ENCODE measurements at places on chromosomes 1 and 21. TPM values are rescaled to one million over a fixed set of nuclear protein-coding genes. Genes with fewer than 3 reads are reported as not detected.
A peak's percentile ranks its signal among the peaks of the same experiment; 100 is the strongest.

GRCh38 chr21:34017039-34017961 is 56.1 kb upstream of the MRPS6 start:
- H3K27me3 ChIP-seq = no peaks in the 10 kb centered on the region
- no peak overlapping the region for H3K4me3 ChIP-seq
- DNase-seq = no peak
- no peaks in the 10 kb centered on the region for H3K36me3 ChIP-seq
- peaks cover 11% of the 10 kb centered on the region for H3K4me1 ChIP-seq

DNA sequence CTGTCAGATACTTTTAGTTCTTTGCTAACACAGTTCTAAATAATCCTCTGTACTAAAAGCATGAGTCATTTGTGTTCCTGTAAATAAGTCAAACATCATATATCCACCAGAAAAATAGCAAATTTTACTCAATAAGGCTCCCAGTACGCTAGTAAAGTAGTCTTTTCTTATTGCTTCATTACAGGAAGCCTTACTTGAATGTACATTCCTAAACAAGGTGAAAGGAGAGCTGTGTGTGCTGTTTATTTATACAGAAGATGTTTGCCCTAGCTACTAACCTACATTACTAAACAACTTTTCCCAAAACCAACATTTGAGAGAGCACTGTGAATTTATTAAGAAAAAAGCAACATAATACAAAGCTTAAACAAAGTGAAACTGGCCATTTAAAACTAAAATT is 52.0 kb downstream of the ZNHIT6 start:
- DNase-seq = no peak
- H3K27me3 ChIP-seq = no peaks in the 10 kb centered on the region
- no peak overlapping the region for H3K4me3 ChIP-seq

GRCh38 chr1:150555198-150555970 is 6.2 kb downstream of the ADAMTSL4 start:
- H3K27ac ChIP-seq = no peak overlapping the region
- no peaks in the 10 kb centered on the region for H3K36me3 ChIP-seq
- no peak overlapping the region for H3K4me3 ChIP-seq
- peaks cover 18% of the 10 kb centered on the region for H3K4me1 ChIP-seq
- peaks cover 8% of the 10 kb centered on the region for H3K27me3 ChIP-seq

DNA sequence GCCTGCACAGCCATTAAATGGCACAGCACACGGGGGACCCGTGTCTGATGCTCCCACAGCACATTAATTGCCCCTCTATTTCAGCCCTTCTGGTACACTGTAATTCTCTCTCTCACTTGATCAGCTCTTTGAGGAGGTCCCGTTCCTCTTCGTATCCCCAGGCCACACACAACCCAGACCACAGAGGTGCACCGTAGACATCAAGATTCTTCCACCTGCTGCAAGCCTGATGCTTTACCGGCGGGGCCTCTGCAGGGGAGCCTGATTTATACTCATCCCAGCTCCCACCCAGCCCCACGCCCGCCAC is 759 bp downstream of the SMYD3 start:
- peaks cover 12% of the 10 kb centered on the region for H3K27me3 ChIP-seq
- DNase-seq = no peak
- H3K4me3 ChIP-seq = peak overlapping the region; percentile 84
- peaks cover 4% of the 10 kb centered on the region for H3K36me3 ChIP-seq

DNA sequence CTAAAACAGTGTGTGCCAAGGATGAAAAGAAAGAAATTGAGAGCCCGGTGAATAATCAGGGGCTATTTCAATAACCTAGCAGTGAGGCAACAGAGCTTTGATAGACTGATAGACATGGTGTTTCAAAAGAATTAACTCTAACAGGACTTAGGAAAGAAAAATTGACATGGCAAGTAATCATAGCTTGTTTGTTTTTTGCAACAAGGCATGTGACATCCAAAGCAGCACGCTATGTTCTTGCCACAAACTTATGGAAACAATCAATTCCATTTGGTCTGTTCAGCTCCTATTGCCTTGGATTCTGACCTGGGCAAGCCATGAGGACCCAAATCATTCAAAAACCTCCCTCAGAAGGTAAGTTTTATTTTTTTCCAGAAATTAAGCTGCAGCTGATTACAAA is 608.5 kb downstream of the SMYD3 start:
- no peak for DNase-seq
- no peaks in the 10 kb centered on the region for H3K27me3 ChIP-seq
- H3K4me1 ChIP-seq = no peaks in the 10 kb centered on the region
- H3K27ac ChIP-seq = no peak overlapping the region
- no peak overlapping the region for H3K4me3 ChIP-seq

GRCh38 chr1:94254073-94254810 is 16.9 kb upstream of the ARHGAP29 start:
- peaks cover 35% of the 10 kb centered on the region for H3K4me1 ChIP-seq
- no peak for DNase-seq
- H3K27ac ChIP-seq = no peak overlapping the region
- H3K36me3 ChIP-seq = no peaks in the 10 kb centered on the region

DNA sequence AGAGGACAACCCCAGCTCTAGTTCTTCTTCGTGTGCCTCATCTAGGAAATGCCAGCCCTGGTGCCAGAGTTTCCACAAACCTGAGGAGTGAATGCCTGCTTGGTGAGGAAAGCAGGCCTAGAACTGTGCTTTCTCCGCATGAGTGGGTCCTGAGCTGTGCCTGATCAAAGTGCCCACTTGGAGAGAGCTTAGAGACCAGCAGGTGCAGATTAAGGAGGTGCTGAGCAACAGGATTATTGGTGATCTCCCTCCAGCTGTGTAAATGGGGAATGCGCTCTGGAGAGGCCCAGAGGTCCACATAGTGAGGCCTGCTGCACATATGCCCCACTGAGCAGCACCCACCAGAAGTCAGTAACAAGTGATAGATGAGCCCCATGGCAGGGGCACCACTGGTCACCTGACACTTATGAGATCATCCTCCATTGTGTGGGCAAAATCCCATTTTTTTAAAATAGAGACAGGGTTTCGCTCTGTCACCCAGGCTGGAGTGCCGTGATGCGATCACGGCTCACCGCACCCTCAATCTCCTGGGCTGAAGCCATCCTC is 127.2 kb upstream of the ZC3H12A start:
- no peak overlapping the region for H3K4me3 ChIP-seq
- no peaks in the 10 kb centered on the region for H3K36me3 ChIP-seq

GRCh38 chr1:2629627-2630497 is 3.0 kb downstream of the MMEL1 start:
- peak overlapping the region; percentile 20 for H3K27ac ChIP-seq
- no peaks in the 10 kb centered on the region for H3K36me3 ChIP-seq
- peaks cover 2% of the 10 kb centered on the region for H3K4me1 ChIP-seq

- no peak for DNase-seq
- no peaks in the 10 kb centered on the region for H3K4me1 ChIP-seq
- H3K27ac ChIP-seq = no peak overlapping the region
Measured at GRCh38 chr1:2477309-2477708, 1.2 kb downstream of the PLCH2 start.

DNA sequence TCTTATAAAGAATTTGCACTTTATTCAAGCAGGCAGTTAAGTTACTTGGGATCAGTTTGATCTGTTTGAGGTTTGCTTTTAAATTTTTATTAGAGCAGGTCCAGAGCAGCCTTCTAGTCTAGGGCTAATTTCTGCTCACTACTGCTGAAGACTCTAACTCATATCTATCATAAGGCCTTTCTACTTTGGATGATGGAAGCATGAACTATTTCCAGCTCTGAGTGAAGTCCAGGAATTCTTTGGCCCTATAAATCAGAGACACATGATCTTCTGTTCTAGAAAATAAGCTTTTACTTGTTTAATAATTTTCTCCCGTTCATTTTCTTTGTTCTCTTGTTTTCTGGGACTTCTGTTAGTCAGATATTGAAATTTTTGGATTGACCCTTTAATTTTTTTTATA is 14.7 kb downstream of the NIBAN1 start:
- H3K27ac ChIP-seq = no peak overlapping the region
- H3K4me3 ChIP-seq = no peak overlapping the region
- DNase-seq = no peak
- peaks cover 3% of the 10 kb centered on the region for H3K27me3 ChIP-seq
- H3K36me3 ChIP-seq = peaks cover 3% of the 10 kb centered on the region

- no peaks in the 10 kb centered on the region for H3K27me3 ChIP-seq
- no peaks in the 10 kb centered on the region for H3K4me1 ChIP-seq
- no peak for DNase-seq
- no peak overlapping the region for H3K4me3 ChIP-seq
- H3K36me3 ChIP-seq = no peaks in the 10 kb centered on the region
Measured at GRCh38 chr1:77038000-77038399, 170.7 kb downstream of the ST6GALNAC5 start.

DNA sequence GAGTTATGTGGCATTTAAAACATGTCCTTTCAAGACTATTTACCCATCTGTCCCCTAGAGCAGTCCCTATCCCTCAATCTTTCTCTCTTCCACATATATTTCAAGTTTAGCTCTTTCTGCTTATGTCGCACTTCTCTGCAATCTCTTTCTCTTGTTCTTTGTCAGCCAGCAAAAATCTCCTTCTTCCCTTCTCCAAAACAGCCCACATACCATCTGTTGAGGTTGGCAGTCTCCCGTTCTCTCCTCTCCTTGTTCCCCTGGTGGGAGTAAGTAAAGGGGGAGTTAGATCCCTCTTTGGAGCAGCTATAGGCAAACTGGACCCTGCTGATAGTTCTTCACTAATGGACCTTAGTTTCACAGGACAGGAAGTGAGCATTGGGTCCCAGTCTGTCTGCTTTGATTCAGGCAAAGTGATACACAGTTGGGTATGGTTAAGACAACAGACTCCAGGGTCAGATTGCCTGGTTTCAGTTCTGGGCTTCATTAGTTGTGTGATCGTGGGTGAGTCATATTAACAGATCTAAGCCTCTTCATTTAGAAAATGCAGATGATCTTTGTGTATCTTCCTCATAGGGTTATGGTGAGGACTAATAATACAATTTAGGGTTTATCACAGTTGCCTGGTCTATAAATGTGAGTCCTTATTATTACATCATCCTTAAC is 19.7 kb downstream of the BRINP2 start:
- H3K27me3 ChIP-seq = peaks cover 37% of the 10 kb centered on the region
- no peaks in the 10 kb centered on the region for H3K36me3 ChIP-seq
- H3K27ac ChIP-seq = no peak overlapping the region
- DNase-seq = no peak
- no peak overlapping the region for H3K4me3 ChIP-seq

- H3K4me3 ChIP-seq = no peak overlapping the region
- H3K4me1 ChIP-seq = no peaks in the 10 kb centered on the region
- peak overlapping the region; percentile 83 for H3K27ac ChIP-seq
- no peaks in the 10 kb centered on the region for H3K36me3 ChIP-seq
- peak; percentile 31 for DNase-seq
Measured at GRCh38 chr1:33634806-33635205, 162.4 kb downstream of the ZSCAN20 start.

- no peak for DNase-seq
- H3K4me1 ChIP-seq = peaks cover 30% of the 10 kb centered on the region
- no peak overlapping the region for H3K4me3 ChIP-seq
- no peak overlapping the region for H3K27ac ChIP-seq
- peaks cover 16% of the 10 kb centered on the region for H3K36me3 ChIP-seq
- H3K27me3 ChIP-seq = no peaks in the 10 kb centered on the region
Measured at GRCh38 chr1:205704903-205705302, 24.6 kb upstream of the SLC45A3 start.

DNA sequence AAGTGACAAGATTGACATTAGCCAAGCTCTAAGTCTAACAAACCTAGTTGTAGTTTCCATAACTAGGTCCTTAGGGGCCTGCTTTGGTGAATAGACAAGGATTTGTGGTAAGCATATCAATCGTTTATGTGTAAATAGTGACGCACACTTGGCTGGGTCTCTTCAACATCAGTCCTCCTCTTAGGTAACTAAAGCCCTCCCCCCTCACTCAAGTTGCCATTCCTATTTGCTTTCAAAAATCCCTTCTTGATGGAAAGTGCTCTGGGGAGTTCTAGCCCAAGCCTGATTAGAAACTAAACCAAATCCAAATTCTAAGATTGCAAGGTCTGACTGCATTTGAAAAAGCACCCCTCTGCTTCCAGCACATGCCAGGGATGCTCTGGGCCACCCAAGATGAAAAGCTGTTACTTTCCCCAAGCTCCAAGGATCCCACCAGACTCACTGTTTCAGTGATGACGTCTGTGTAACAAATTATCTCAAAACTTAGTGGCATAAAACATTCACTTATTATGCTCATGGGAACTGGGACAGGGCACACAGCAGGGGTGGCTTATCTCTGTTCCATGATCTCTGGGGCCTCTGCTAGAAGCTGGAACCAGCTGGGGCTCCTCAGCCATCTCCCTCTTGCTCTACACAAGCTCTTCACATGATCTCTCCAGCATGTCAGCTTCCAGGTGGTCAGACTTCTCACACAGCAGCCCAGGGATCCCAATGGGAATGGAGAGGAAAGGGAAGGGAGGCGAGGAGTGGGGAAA is 74.1 kb downstream of the RRAGC start:
- no peak for DNase-seq
- peaks cover 5% of the 10 kb centered on the region for H3K4me1 ChIP-seq
- H3K27ac ChIP-seq = no peak overlapping the region
- no peak overlapping the region for H3K4me3 ChIP-seq
- peaks cover 61% of the 10 kb centered on the region for H3K27me3 ChIP-seq

DNA sequence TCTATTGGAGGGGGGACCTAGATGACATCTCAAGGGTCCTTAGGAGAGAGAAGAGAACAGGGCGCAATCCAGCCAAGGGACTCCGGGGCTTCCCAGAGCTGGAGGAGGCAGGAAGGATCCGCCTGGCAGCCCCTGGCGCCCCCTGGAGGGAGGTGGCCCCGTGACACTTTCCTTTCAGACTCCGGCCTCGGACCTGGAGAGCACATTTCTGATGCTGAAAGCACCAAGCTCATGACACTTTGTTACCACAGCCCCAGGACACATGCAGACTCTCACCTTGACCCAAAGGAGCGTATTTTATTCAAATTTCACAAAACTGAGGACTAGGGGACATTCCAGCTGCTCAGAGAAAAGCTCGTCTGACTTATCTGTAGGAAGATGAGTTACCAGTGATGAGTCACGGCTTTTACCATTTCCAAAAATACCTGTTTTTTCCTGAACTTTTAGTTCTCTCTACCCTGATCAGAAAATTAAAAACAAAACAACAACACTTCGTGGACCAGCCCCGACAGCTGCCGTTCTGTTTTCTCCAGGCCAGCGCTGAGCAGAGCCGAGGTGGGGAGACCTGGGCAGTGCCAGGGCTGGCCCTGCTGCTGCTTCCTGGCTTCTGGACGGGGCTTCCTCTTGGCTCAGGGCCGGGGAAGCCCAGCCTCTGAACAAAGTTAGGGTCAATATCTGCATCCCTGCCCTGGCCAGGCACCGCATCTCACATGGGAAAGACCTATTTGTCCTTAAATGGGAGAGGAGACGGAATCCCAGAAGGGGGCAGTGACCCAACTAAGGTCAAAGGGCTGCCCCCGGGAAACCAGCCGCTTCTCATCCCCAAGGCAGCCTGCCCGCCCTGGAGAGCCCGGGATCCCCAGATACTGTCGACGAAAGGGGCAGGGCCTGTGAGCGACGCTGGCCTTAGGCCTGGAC is 21.6 kb upstream of the POFUT2 start:
- H3K27me3 ChIP-seq = no peaks in the 10 kb centered on the region
- H3K4me3 ChIP-seq = no peak overlapping the region
- DNase-seq = no peak
- no peak overlapping the region for H3K27ac ChIP-seq
- peaks cover 2% of the 10 kb centered on the region for H3K36me3 ChIP-seq

Gene RAB42
- total RNA-seq = 2.1 TPM

Gene PRPF38B
- 54.7 TPM for total RNA-seq

Gene S100A2
- 0.36 TPM for total RNA-seq

Gene TSSK3
- 3.9 TPM for total RNA-seq

Gene CD1E
- total RNA-seq = not detected

Gene ERRFI1
- total RNA-seq = 139 TPM

Gene RGS1
- total RNA-seq = 0.26 TPM

Gene S100A8
- not detected for total RNA-seq

Gene CYP4A11
- total RNA-seq = not detected

Gene LCE2C
- not detected for total RNA-seq

Gene EVI5
- total RNA-seq = 32.1 TPM

Gene PADI1
- total RNA-seq = not detected

Gene DCST1
- total RNA-seq = not detected

Gene CD84
- total RNA-seq = not detected

All from progenitor cell of endocrine pancreas (in vitro differentiated cells).